ENCODE measurements at places on chromosomes 1 and 21.

GRCh38 chr1:161001525-161001924 is 19.4 kb downstream of the F11R start:
- DNase-seq, result peak; percentile 11

- no peak for DNase-seq
These were observed 8.7 kb downstream of the ADAMTS1 start for GRCh38 chr21:26836528-26836927.

DNA sequence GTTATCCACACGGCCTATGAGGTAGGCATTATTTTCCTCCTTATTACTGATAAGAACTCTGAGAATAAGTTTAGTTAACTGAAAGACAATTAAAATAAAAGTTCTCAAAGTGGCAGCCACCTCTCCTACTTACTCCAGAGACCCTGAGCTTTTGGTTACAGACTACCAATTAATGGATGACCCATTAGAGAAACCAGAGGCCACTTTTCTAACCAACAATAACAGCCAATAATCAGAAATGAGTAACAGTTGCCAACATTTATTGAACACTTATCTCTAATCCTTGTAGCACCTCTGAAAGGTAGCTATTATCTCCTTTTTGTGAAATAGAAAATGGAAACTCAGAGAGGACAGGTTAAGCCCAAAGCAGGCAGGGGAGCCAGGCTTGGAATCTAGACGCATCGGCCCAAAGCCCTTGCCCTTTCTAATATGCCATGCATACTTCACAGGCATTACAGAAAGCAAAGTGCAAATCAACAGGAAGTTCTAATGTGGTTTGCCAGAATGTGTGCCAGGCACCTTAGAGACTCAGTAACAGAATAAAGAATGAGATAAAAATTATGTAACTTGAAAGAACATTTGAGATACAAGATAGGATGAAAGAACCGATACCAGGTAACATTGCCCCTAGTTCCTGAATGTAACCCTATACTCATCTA is 50.0 kb downstream of the BEND5 start:
- DNase-seq, result no peak

- no peak for DNase-seq
These were observed 4.2 kb downstream of the ADCY10 start for GRCh38 chr1:167909691-167910180.

GRCh38 chr1:182723200-182723599 is 38.8 kb upstream of the RGS8 start:
- no peak for DNase-seq

DNA sequence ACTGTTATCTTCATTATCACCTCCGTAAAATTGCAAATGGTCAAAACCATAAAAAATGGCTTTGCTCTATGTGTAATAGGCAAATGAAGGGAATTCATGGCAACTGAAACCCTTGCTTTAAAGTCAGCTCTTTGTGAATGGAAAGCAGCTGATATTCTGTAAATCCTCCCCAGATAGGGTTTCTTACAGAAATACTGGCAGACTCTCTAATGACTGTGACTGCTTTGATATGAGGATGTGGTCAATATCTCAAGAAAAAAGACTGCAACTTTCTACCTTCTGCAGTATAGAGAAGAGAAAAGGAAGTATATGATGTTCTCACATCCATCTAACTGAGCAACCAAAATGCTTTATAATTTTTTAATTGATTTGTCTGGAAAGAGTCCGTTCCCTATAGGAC is 193.1 kb downstream of the ST6GALNAC3 start:
- DNase-seq, result no peak

Data from HFFc6 (cell line).